ENCODE measurements at places on chromosomes 4 and X.

DNA sequence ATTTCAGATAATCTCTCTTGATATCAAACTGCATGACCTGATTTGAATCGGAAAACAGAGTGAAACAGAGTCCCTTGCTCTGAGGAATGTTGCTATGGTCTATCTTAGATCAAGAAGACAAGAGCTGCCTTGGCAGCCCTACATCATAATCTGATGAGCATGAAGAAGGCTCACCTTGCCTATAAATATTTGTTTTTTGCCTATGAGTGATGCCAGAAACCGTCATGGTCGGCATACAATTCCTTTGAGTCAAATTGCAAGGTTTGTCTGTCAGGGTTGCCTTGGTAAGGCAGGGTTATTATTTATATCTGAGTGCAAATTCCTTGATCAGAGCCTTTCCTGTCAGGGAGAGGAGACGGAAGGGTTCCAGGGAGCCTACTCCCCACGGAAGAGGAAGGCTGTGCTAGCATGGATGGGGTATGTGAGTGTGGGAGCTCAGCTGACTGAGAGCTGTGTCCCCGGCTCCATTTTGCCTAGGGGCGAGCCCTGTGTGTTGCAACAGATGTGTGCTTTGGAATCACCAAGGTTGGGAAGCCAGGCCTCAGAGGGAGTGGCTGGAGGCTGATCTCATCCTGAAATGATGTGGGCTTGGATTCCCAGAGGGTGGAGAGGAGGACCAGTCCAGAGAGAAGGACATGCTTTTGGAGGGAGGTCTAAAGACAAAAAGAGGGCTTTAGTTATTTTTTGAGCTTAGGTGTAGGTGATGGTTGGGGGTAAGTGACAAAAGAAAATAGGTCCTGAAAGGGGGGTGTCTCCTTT, 43.6 kb downstream of the RTL9 start:
- no peak for DNase-seq

DNA sequence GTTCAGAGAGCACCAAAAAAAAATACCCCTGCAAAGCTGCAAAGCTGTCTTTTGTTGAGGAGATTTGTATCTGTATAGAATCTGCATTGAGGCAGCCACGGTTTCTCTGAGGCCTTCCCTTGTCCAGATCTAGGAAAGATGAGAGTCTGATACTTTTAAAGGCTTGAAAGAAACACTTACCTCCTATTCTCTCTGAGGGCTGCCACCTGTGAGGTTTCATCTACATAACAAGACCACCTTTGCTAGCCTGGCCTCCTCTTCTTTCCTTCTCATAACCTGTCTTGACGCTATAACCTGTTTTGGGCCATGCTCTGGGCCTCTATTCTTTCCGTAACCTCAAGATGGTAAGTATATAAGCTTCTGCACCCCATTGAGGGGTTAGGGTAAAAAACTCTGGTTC, 779.6 kb upstream of the HTR2C start:
- no peak for DNase-seq

DNA sequence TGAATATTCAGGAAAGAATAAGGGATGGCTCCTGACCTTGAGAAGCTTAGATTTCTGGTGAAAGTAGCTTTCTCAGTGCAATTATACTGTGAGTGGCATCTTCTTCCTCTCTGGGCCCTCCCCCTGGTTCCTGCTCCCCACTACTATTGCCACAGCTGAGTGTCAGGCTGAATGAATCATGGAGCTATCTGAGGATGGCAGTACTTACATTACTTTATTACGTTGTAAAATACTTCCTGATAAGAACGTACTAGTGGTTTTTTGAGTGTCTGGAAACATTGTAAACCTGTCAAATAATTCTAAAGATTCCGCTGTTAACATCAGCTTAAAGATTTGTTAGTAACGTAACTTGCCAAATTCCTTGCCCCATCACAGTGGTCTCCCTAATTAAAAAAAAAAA, 36.2 kb downstream of the ARHGAP10 start:
- no peak for DNase-seq

DNA sequence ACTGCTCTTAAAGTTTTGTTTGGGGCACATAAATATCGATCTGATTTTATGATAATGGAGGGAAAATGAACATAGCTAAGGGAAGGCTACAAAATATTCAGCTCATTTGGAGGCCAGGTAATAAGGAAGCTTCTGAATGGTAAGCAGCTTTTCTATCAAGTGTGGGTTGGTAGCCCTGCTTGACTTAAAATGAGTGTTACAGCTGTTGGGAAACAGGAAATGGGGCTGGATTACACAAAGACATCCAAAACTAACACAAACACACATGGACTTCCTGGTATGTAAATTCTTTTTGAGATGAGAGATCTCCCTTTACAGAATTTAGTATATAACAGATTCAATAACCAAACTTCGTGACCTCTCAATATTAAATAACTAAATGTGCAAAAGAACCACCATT, 58.0 kb downstream of the FGF16 start:
- DNase-seq, result no peak

- no peak for DNase-seq
These were observed 47.8 kb upstream of the CLNK start for GRCh38 chr4:10732235-10732913.

DNA sequence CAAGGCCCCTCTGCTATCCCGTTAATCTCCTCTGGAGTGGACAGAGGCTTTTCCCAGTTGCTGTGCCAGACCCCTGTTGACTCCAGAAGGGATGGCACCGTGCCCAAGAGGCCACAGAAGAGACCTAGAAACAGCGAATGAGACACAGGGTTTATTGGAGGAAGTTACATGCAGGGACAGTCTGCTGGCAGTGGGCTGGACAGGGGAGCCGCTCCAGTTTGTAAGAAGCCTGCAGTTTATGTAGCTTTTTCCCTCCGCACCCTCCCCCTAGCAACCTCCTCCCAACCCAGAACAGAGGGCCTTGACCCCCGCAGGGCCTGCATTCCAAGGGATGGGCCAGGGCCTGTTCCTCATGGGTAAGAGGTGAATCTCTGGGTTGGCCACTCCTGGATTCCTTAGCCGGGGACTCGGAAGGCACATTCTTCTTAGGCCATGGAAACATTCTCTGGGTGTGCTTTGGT, 216.8 kb upstream of the PSAPL1 start:
- DNase-seq, result no peak

DNA sequence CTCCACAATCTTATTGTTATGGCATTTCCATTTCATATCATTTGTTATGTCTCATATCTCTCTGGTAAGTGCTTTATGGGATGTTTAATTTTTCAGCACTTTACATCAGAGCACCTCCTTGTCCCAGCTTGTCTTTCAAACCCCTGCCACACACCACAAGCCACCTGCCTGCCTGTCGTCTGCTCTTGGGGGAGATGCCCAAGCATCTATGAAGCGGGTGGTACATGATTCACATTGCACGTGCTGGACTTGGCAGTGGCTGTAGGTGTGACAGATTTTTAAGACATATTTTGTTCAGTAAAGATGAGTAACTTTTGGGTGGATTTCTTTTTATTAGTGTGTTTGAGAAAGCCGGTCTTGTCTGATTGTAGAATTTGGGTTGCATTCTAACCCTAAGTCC, 14.2 kb upstream of the SPATA4 start:
- no peak for DNase-seq

DNA sequence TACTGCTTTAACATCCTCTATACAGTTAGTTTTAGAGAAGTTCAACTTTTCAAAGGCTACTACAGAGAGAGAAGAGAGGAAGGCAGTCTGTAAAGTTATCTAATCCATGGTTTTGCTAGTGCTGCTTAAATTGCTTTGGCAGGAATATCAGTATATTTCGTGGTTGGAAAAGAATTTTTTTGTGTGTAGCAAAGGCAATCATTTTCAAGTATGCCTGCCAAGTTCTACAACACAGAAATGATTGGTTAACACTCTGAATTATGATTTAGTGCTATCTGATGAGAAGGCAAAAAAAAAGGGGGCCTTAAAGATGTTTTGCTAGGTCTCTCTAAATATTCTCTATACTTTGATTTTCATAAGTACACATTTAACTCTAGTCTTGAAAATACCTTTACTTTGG, 133.1 kb downstream of the JADE1 start:
- no peak for DNase-seq

GRCh38 chr4:97866821-97867556, 276.3 kb downstream of the STPG2 start:
- no peak for DNase-seq

- no peak for DNase-seq
These were observed 89.4 kb downstream of the FTHL17 start for GRCh38 chrX:30982467-30982866.

Data from NCI-H510A treated with DMSO at 0.1 percent for 48 hours (cell line).